ENCODE measurements at places on chromosomes 13 and 19. TPM values are rescaled to one million over a fixed set of nuclear protein-coding genes. Genes with fewer than 3 reads are reported as not detected.

Gene SPACA7
- not detected for polyA plus RNA-seq

DNA sequence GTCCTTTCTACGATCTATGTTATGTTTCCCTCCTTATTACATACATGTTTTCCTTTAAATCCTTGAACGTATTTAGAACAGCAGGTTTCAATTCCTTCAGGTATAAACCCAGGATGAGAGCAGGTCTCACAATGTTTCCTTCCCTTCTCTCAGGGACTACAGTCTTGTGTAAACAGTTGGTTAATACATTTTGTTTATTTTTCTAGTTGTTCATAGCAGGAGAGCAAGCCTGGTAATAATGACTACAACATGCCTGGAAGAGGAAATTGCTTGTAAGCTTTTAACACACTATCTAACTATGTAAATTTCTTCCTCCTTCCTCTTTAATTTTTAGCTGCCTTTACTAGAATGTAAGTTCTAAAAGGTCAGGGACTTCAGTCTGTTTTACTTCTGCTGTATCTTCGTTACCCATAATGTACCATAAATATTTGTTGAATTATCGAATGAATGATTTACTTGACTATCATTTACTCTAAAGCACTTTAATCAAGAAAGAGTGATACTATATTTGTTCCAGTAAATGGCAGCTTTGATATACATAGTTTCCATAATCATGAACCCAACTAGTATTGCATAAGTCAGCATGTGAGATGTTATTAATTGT is 28.9 kb upstream of the TNFRSF19 start:
- no peak for DNase-seq

Gene CEACAM5
- polyA plus RNA-seq, result 1.9 TPM

Gene HSPB6
- polyA plus RNA-seq, result 18.9 TPM

DNA sequence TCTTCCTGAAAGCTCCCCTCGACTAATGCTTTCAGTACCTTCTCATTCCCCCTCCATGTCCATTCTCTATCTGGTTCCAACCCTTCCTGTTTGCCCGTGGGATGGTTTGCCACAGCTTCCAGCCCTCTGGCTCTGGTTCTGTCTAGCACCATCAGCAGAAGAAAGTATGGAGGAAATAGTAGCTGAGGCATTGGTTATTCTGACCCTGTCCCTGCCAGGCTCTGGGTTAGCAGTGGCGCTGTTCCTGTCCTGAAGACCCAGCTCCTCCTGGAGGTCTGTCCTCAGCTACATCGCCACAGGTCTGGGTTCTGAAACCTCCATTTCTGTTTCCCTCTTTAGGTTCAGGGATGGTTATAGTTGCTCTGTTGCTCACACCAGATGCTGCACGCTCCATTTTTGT is 604.6 kb upstream of the GPC6 start:
- DNase-seq, result no peak

GRCh38 chr13:44181931-44182330 is 191.7 kb upstream of the SERP2 start:
- DNase-seq, result no peak

Gene SLC7A9
- 0.98 TPM for polyA plus RNA-seq

GRCh38 chr13:25489238-25489637 is 117.5 kb downstream of the ATP8A2 start:
- DNase-seq, result no peak

Gene PPP1R12C
- 194 TPM for polyA plus RNA-seq

DNA sequence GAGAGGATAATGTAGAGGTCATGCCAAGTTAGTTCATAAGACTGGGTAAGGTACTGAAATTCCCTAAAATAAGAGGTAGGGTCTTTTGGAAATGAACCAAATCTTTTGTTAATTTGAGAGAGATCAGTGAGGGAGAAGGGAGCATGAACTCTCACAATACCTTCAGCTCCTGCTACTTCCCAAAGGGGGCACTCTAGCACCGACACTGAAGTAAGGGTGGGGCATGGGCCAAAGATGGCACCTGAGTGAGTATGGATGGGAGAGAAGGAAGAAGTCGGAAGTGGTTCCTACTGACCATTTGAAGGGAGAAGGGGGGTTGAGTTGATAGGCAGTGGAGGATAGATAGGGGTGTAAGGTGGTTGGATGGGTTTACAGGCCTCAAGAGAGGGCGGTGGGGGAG is 86.6 kb downstream of the ZNF737 start:
- no peak for DNase-seq

DNA sequence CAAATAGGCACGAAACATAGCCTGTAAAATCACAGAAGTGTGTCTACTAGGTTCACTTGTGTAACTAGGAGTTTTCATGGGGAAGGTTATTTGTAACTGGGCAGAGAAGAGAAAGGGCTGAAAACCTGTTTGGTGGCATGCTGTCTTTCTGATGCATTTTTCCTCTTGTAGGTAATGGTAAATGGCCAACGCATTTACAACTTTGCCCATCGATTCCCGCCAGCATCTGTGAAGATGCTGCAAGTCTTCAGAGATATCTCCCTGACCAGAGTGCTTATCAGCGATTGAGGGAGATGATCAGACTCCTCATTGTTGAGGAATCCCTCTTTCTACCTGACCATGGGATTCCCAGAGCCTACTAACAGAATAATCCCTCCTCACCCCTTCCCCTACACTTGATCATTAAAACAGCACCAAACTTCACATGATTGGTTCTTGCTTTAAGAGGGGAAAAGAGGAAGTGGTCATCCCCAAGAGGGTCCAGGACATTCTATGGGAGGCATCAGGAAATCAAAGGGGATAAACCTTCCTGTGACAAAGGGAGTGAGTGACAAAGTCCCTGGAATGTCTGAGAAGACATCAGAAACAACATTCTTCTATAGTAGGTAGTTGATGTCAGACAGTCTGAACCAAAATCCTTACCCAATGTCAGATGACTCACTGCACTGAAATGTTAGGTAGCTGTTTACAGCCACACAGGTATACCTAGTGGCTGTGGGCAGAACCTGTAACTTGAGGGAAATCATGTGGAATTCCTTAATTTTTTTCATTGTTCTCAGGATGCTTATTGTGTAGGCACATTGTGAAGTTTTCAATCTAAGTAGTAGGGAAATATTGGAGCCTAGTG is 5.0 kb downstream of the LGALS14 start:
- no peak for DNase-seq

- no peak for DNase-seq
These were observed 443.1 kb upstream of the SPRY2 start for GRCh38 chr13:80783926-80784565.

- no peak for DNase-seq
These were observed 81.2 kb upstream of the GPR183 start for GRCh38 chr13:99388334-99388923.

Gene VSTM2B
- polyA plus RNA-seq, result 0.16 TPM

- no peak for DNase-seq
These were observed 74.9 kb upstream of the KCTD15 start for GRCh38 chr19:33721735-33722297.

Gene ZNF93
- 4.6 TPM for polyA plus RNA-seq

GRCh38 chr13:27005976-27006518 is 165.6 kb downstream of the USP12 start:
- DNase-seq, result no peak

DNA sequence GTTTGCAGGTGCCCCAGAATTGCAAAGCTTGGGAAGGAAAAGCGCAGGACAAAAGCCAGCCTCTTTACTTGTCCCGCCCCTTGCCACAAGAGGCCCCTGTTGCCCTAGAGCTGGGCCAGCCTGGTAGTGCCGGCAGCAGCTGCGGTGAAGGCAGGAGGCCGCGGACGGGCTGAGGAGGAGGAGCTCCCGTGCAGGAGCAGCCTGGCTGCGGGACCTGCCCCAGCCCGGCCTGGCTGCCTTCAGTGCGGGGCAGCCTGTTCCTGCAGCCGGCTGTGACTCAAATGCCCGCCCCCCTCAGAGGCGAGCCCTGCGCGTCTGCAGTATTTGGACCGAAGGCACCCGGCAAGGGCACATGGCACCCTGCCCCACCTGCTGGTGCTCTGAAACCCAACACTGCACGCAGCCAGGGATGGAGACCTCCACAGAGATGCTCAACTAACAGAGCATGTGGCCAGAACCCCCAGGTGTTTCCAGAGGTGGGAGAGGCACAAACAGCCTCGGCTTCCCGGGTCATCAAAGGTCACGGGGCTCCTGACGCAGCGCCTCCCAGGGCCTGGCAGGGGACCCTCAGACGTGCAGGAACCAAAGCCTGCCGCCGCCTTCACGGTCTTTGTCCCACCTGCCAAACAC is 29.7 kb downstream of the NAXD start:
- peak; percentile 65 for DNase-seq

DNA sequence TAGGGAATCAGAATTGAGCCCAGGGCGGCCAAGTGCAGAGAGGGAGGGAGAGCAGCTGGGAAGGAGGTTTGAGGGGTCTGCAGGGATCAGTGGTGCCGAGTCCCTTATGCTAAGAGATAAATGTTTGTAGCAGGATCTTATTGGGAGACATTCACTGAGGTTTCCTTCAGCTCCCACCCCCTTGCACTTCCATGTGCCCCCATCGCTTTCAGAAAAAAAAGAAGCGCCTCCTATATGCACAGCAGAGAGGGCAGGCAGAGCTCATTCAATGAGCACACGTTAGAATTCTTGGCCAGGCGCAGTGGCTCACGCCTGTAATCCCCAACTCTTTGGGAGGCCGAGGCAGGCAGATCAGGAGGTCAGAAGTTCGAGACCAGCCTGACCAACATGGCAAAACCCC is 28.0 kb downstream of the CYP4F2 start:
- DNase-seq, result no peak

- no peak for DNase-seq
These were observed 17.5 kb upstream of the ASPDH start for GRCh38 chr19:50531171-50531612.

DNA sequence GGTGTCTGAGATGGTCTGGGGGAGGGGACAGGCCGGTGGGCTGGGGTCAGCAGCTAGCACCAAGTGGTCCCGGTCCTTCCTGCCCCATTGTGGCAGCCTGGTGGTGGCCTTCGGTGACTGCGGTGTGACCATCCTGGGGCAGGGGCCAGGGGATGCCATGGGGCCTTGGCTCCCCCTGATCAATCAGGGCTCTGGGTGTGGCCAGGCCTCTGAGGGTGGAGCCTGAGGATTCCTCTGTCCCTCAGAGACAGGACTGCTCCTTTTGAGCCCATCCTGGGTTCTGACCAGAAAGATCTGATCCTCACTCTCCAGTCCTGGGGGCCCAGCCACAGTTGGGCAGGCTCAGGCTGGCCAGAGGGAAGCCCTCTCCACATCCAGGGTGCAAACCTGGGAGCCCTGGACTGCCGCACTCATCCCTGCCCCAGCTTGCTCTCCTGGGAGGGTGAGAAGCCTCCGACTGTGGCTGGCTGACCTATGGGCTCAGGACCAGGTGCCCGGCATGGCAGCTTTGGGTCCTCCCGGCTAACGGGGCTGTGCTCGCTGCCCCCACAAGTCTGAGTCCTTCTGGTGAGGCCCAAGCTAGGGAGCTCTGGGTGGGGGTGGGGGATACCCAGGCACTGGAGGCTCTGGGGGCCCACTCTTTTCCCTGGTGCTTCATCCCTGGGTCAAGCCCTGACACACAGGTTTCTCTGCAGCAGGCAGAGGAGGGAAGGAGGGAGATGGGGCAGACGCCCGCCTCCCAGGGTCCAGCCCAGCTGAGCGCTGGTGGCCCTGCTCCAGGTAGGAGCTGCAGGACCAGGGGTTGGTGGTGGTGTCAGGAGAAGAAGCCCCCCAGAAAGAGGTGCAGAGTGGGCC is 59.5 kb downstream of the IER2 start:
- no peak for DNase-seq

DNA sequence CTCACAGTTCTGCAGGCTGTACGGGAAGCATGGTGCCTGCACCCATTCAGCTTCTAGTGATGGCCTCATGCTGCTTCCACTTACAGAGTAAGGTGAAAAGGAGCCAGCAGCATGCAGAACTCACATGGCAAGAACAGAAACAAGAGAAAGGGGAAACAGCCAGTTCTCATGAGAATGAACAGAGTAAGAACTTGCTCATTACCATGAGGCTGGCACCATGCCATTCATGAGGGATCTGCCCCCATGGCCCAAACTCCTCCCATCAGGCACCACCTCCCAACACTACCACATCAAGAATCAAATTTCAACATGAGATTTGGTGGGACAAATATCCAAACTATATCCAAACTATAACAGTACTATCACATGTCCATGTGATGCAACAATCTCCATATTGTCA is 72.1 kb downstream of the KATNAL1 start:
- DNase-seq, result no peak

Gene SHISA7
- polyA plus RNA-seq, result 0.11 TPM

Gene IFNL2
- polyA plus RNA-seq, result 0.07 TPM

Gene TMEM145
- 0.78 TPM for polyA plus RNA-seq

GRCh38 chr13:72156760-72157159 is 289.8 kb upstream of the DACH1 start:
- no peak for DNase-seq

Gene ANGPTL4
- 14.4 TPM for polyA plus RNA-seq

DNA sequence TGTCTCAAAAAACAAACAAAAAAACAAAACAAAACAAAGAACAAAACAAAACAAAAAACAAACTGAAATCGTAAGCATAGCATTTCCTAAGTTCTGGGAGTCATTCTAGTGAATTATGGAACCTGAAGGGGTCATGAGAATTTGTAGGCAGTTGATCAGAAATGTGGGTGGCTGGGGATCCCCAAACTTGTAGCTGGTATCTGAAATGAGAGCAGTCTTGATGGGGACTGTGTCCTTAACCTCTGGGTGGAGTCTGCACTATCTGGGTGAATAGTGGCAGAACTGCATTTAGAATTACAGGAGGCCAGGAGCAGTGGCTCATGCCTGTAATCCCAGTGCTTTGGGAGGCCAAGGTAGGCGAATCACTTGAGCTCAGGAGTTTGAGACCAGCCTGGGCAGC is 6.1 kb downstream of the CLEC4G start:
- no peak for DNase-seq

Gene SULT2B1
- 4.3 TPM for polyA plus RNA-seq

- no peak for DNase-seq
These were observed 27.8 kb upstream of the OR1M1 start for GRCh38 chr19:9058905-9059667.

- DNase-seq, result no peak
These were observed 47.7 kb upstream of the USPL1 start for GRCh38 chr13:30569901-30570576.

Gene SLC25A41
- polyA plus RNA-seq, result 0.27 TPM

Gene ZNF575
- 2.5 TPM for polyA plus RNA-seq

Gene GPR4
- polyA plus RNA-seq, result 1.3 TPM

DNA sequence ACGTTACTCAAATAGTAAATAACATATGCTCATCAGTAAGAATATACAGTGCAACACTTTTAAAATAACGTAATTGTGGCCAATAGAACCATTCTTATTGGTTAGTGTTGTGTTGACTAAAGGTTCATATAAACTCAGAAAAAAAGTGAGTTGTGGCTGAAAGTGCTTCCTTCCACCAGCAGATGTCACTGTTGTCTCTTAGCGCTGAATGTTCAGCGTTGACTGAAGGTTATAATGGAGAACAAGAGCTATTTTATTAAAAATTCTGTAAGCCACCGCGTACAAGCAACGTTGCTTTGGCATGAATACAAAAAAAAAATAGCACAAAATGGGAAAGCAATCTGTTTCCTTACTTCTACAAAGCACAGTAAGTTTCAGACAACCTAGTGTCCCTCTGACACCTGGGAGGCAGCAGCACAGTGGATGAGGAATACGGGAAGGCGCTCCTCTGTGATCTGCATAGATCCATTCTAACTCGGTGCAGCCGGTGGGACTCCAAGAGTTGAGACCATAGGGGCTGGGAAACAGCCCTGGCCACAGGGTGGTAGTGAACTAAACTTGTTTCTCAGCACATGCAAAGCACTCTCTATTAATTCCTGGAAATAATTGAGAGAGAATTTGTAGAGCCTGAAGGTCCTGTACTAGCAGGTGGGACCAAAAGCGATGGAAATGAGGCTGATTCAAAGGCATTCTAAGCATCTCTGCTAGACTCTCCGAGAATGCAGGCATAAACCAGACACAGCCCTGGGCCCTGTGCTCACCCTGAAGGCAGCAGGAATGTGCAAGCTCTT is 23.9 kb upstream of the OXGR1 start:
- DNase-seq, result no peak

Data from thymus (tissue), 14 donors.